NCI-H1092 (cell line): ENCODE measurements at places on chromosomes 7 and 10.

DNA sequence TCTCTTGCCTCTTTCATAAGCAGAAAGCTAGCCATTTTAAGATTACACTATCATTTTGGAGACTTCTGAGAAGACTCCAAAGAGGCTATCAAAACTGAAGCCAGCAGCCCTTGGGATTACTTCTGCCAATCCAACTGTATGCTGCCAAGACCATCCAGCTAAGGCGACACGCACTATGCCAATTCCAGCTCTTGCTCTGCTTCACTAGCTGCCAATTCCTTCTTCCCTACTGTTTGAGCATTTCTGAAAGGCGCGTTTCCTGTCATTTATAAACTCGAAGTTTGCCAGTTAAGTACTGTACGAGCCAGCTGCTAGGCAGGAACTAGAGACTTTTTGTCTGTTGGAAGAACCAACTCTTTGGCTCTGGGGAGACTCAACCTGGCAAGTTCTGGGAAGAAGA lies 36.5 kb downstream of the MALSU1 start:
- no peak for DNase-seq

DNA sequence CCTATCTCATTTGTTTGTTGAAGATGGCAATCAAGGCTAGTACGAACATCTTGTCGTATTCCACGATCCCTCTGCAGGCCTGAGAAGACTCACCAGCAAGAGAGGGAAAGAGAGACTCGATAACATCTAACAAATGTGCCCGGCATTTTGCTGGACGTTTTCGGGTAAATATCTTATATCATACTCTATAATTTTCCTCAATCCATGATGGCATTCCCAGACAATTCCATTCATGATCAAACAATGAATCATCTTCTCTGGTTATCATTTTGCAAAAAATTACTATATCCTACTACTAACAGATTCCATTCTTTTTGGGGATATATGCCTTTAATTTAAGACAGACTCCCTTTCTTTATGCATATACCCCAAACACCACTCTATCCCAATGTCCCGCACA lies 118.1 kb downstream of the TYW1B start:
- DNase-seq, result no peak

DNA sequence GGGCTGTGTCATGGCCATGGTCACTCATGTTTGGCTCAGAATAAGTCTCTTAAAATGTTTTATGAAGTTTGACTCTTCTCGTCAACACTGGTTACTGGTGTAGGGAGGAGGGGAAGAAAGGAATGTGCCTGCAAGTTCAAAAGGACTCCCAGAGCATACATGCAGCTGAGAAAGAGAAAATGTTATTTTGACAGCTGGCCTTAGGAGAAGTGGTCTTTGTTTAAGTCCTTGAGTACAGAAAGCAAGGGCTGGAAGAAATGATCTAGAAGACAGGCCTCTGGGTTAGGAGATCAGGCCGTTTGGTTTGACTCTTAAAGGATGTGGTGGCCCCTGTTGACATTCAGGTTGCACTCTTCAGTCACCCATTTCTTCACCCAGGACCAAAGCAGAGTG lies 245.5 kb downstream of the REEP3 start:
- DNase-seq, result no peak

GRCh38 chr10:4073912-4074311 lies 288.9 kb upstream of the KLF6 start:
- no peak for DNase-seq

- no peak for DNase-seq
Observed at GRCh38 chr7:43072530-43072929, 39.9 kb upstream of the HECW1 start.
